ENCODE measurements at places on chromosomes 5 and 9.

GRCh38 chr9:79193501-79194223 lies 378.1 kb upstream of the TLE4 start:
- no peak for DNase-seq

GRCh38 chr5:75277463-75277862 lies 40.8 kb upstream of the ANKRD31 start:
- DNase-seq, result no peak

- no peak for DNase-seq
Observed at GRCh38 chr5:88929385-88929784, 46.4 kb upstream of the MEF2C start.

GRCh38 chr5:4017076-4017803 lies 421.6 kb downstream of the IRX1 start:
- DNase-seq, result no peak

DNA sequence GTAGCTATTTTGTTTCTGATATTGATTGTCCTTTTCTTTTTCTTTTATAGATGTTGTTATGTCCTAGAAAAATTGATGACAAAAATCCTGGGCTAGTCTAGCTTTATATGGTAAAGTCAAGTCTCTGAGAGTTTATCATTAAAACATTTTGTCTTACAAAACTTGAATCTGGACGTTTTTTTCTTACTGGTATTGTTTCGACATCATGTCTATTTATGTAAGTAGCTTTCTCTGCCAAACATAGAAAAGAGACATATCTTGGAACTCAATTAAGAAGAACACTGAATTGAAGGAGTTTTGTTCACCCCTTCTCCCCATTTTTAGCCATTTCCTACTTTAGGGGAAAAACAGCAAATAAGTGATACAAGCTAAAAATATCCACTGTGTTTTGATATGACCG lies 151.5 kb downstream of the ISOC1 start:
- no peak for DNase-seq

GRCh38 chr5:32057187-32058096 lies 116.7 kb downstream of the GOLPH3 start:
- no peak for DNase-seq

DNA sequence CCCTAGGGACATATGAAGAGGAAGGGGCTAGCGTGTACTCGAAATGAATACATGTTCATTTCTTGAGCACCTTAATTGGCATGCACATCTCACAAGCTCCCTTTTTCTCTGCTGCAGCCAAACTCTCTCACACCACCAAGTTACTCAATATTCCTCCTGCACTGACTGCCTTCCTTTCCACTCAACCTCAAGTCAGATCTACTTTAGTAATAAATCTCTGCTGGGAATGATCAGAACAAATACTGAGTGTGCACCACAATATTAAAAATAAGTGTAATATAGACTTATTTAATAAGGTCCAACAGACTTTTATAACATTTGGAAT lies 995.8 kb upstream of the WWC1 start:
- DNase-seq, result no peak

- no peak for DNase-seq
Observed at GRCh38 chr5:60960591-60960990, 15.6 kb downstream of the NDUFAF2 start.

DNA sequence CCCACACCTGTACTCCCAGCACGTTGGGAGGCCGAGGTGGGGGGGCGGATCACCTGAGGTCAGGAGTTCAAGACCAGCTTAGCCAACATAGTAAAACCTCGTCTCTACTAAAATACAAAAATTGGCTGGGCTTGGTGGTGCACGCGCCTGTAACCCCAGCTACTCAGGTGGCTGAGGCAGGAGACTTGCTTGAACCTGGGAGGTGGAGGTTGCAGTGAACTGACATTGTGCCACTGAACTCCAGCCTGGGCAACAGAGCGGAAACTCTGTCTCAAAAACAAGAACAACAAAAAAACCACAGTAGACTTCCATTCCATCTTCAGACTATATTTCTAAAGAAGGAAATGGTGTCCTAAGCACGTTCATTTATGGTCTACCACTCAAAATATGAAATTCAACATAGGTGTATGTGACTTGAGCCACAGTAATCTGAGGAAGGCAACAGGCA lies 14.2 kb upstream of the SERINC5 start:
- DNase-seq, result no peak

GRCh38 chr5:133824661-133825254 lies 143.7 kb downstream of the C5orf15 start:
- no peak for DNase-seq

GRCh38 chr9:4832786-4833579 lies 40.2 kb downstream of the RCL1 start:
- DNase-seq, result no peak

DNA sequence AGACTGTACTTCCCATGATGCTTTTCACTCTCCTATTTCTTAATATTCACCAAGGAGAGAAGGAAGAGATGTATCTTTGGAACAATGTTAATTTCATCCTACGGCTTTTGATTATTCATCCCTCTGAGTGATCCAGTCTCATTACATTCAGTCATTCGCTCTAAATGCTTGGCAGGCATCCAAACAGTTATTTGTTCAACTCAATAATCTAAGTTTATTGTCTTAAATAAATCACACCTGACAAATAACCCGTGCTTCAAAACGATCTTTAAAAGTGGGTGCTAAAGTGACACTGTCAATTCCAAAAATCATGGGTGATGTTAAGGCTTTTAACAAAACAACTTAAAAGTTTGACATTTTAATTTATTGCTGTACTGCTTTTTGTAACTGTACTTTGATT lies 233.1 kb downstream of the RASEF start:
- DNase-seq, result no peak

DNA sequence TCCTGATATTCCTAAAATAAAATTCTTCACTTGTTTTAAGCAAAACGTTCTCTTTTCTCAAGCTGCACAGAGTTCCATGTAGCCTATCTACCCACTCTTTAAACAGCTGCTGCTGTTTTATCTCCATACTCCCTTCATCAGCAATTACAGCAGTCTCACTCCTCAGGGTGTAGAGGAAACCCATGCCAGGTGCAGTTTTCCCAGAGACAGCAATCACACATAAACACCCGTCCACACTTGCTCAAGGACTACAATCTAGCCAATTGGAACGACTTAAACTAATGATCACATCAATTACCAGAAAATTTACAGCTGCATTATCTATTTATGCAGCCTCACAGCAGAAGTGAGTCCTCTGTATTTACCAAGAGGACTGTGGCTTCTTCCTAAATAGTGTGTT lies 141.7 kb downstream of the HTR1A start:
- DNase-seq, result no peak

DNA sequence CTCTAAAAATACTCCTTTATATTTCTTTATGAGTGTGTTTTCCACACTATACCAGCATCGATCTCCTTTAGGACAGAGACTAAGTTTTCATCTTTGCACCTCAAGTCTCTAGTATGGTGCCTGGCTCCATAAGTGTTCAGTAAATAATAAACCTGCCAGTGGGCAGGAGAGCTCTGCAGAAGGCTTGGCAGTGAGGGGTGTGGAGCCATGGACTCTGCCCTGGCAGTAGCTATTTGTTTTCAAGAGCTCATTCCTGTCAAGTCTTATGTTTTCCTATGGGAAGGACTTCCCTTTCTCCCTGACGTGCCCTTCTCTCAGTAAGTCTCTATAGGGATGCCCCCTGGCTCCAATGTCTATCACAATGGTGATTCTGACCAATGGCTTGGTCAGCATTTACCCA lies 252.2 kb downstream of the PIK3R1 start:
- no peak for DNase-seq

GRCh38 chr9:36789886-36790285 lies 217.2 kb downstream of the MELK start:
- DNase-seq, result no peak

GRCh38 chr5:80705216-80705769 lies 50.5 kb upstream of the DHFR start:
- DNase-seq, result no peak

DNA sequence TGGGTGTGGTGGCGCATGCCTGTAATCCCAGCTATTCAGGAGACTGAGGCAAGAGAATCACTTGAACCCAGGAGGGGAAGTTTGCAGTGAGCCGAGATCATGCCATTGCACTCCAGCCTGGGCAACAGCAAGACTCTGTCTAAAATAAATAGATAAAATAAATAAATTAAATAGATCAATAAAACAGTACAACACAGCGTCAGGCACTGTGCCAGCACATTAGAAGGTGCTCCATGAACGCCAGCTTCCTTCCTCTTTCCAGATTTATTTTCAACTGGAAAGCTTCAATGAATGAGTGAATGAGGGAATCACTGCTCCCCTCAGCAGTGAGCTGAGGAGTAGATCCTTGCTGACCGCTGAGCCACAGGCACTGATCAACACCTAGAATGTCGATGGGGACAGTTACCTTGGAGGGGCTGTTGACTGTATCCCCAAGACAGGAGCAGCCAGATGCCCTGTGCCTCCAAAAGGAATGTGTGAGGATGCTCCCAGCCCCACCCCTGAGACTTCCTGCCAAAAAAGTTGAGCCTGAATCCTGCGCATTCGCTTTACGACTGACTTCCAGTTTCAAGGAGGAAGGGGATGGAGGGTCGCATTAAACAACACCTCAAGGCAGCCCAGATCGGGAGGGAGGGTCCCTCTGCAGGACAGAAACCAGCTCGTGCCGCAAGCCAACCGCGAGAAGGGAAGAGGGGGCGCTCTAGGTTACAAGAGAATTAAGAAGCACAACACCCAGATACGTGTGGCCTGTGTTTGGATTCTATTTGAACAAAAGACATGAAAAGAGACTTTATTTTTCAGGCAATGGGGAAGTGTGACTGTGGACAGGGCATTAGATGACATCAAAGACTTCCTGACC lies 54.0 kb upstream of the CNOT6 start:
- DNase-seq, result peak; percentile 16

DNA sequence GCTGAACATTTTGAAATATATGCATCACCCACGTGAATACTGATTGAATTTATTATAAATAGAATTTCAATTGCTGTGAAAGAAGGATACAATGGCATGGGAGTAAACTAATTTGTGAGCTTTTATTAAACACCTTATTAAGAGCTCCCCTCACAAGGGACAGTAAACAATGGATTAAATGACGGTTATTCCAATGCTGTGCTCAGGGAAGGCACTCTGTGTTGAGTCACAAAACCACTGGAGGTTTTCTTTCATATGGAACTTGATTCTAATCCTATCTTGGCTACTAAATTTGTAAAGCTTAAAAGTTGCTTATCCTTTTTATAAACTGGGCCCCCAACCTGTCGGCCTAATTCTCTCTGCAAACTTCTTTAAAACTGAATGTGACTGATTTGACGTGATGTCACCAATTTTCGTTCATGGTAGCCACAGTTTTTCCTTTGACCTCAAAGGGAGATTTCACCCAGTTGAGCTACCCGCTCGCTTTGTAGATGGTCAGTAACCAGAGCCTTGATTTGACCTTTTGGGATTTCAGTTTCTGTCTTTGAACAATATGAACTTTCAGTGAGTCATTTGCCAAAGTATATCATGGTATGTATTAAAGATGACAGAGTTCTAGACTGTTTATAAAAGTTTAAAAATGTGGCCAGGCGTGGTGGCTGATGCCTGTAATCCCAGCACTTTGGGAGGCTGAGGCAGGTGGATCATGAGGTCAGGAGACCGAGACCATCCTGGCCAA lies 61.3 kb upstream of the PIK3R1 start:
- no peak for DNase-seq

GRCh38 chr5:132460846-132461568 lies 29.6 kb downstream of the IRF1 start:
- no peak for DNase-seq

DNA sequence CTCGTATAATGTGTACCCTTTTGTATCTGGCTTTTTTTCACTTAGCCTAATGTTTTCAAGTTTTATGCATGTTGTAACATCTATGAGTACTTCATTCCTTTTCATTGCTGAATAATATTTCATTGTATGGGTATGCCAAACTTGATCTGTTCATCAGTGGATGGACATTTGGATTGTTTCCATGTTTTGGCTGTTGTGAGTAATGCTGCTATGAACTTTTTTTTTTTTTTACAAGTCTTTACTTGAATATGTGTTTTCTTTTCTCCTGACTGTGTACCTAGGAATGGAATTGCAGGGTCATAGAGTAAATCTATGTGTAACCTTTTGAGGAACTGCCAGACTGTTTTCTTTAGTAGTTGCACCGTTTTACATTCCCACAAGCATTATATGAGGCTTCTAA lies 52.4 kb downstream of the MTREX start:
- no peak for DNase-seq

DNA sequence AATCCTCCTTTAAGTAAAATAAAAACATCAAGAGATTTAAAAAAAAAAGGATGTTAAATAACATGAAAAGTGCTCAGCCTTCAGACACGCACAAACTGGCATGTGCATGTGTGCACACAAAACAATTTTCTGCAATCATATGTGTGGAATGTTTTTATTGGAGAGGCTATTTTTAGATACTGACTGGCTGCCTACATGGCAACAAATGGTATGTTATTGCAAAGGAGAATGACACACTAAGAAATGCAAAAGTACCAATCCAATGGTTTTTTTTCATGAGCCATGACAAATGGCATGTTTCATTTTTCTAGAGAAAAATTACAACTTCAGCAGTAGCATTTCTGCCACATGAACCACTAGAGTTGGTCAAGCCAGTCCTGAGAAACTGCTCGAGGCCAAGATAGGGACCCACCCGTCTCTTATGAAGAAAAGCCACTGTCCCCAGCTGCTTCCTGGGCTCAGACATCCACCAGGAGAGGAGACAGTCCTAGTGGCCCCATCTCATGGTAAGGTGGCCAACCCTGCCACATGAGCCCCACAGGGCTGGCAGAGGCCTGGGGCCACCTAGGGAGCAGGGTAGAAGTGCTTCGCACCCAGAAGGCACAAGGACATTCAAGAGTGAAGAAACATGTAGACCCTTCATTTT lies 116.4 kb downstream of the MYO10 start:
- no peak for DNase-seq

- peak; percentile 59 for DNase-seq
Observed at GRCh38 chr5:144142139-144142823, 28.2 kb downstream of the YIPF5 start.

DNA sequence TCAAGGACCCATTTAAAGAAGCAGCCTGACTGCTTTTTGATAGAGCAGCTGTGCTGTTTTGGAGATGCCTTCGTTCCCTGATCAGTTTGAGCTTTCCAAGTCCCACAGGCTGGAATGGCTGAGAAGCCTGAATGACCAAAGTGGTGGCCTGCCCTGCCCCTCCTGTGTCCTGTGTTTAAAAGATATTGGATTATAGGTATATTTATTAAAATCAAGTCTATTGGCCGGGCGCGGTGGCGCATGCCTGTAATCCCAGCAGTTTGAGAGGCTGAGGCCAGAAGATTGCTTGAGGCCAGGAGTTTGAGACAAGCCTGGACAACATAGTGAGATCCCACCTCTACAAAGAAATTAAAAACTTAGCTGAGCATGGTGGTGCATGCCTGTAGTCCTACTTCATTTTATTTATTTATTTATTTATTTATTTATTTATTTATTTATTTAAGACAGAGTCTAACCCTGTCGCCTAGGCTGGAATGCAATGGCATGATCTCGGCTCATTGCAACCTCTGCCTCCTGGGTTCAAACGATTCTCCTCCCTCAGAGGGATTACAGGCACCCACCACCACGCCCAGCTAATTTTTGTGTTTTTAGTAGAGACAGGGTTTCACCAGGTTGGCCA lies 87.7 kb downstream of the CACNA1B start:
- no peak for DNase-seq

- no peak for DNase-seq
Observed at GRCh38 chr9:107669422-107669821, 179.9 kb upstream of the KLF4 start.

Data from NB4 (cell line).